Stimulated activated CD4-positive, alpha-beta T cell treated with anti-CD3 and anti-CD28 coated beads, Interleukin-1b, Interleukin-23, amount 100 ng/mL, for 4 hours (primary cell): ENCODE measurements at places on chromosomes 6 and 20.

GRCh38 chr20:43916073-43916880 is 1.6 kb downstream of the TOX2 start:
- DNase-seq = no peak

GRCh38 chr20:5822569-5822968 is 72.4 kb downstream of the SHLD1 start:
- DNase-seq = no peak

- no peak for DNase-seq
Measured at GRCh38 chr20:4435225-4435624, 286.5 kb upstream of the PRND start.

GRCh38 chr6:7821426-7821825 is 89.2 kb downstream of the TXNDC5 start:
- DNase-seq = no peak

DNA sequence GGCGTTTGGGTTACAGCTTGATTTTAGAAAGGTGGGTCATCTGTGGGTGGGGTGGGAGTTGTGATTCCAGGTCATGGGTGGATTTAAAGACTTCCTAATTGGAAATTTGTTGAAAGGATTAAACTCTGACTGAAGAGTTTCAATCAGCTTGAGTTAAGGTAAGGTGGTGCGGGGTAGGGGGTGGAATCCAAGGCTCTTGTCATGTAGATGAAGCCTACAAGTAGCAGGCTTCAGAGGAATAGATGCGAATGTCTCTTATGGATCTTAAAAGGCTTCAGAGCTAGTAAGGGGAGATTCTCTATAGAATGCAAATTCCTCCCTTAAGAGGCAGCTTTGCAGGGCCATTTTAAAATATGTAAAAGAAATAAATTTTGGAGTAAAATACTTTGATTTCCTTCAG is 645.3 kb downstream of the FRK start:
- DNase-seq = no peak

DNA sequence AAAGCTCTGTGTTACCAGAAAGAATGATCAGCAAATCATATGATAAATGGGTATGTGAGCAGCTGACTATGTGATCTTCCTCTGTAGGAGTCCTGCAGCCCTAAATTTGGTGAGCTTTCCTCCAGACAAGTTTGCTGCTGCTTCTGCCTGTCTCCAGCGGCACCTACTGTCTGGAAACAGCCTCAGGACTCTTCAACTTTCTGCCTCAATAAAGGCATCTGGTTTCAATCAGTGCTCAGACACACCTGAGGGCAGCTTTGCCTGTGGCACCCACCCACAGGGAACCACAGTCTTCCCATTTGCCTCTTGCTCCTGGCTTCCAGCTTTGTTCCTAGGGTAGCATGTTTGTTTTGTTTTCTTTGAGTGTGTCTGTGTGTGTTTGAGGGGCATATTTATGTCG is 727.9 kb upstream of the MAN1A1 start:
- DNase-seq = no peak

DNA sequence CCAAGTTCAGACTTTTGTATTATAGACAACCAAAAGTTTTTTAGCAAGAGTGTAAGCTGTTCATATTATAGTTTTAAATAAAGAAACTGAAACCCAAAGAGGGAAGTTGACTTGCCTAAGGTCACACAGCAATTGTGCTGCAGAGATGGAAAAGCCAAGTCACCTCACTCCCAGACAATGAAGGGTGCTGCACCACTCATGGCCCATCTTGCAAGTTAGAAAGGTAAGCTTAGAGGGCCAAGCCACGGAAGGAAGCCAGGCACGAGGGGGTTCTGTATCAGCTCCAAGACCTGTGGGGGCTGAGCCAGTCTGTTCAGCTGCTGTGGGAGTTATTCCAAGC is 860 bp downstream of the DEFB124 start:
- no peak for DNase-seq

- no peak for DNase-seq
Measured at GRCh38 chr6:102407886-102408741, 1014.6 kb downstream of the GRIK2 start.

DNA sequence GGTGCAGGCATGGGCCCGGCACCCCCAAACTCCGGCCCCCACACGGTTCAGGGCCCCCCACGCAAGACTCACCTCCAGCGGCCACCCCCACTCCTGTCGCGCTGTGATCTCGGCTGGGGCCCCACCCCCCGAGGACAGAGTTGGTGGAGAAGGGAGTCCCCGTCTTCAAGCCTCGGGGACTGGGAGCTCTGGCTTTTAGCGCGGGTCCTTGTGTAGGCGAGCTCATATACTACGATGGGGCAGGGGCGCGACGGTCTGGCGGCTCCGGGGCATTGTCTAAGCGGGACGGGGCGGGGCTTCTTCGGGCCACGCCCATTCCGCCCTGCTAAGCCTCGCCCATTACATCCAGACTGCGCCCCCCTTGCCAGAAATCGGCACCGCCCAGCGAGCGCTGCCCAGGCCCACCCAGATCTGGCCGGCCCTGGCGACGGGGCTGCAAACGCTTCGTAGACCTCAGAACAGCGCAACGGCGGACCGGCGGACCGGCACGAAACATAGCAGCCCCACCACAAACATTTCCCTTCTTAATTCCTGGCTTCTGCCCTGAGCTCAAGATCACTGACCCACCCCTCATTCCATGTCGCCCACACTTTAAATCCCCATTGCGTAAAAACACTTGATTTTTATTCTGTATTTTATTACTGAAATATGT is 1.0 kb upstream of the DDAH2 start:
- DNase-seq = peak; percentile 50

DNA sequence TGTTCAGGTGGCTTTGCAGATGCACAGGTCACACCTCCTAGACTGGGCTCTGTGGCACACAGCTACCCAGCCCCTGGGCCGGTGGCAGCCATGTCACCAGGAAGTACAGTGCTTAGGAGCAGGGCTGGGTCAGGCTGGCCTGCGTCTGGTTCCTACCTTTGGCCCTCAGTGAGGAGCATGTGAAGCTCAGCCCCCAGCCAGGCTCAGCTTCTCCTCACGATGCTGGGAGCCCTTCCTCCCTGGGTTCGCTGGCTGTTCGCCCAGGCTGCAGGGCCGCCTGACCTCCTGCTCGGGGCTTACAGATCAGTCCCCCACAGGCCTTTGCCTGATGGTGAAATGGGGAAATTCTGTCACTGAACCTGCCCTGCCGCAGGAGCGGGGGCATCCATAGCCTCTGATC is 23.1 kb downstream of the SPATA2 start:
- no peak for DNase-seq

DNA sequence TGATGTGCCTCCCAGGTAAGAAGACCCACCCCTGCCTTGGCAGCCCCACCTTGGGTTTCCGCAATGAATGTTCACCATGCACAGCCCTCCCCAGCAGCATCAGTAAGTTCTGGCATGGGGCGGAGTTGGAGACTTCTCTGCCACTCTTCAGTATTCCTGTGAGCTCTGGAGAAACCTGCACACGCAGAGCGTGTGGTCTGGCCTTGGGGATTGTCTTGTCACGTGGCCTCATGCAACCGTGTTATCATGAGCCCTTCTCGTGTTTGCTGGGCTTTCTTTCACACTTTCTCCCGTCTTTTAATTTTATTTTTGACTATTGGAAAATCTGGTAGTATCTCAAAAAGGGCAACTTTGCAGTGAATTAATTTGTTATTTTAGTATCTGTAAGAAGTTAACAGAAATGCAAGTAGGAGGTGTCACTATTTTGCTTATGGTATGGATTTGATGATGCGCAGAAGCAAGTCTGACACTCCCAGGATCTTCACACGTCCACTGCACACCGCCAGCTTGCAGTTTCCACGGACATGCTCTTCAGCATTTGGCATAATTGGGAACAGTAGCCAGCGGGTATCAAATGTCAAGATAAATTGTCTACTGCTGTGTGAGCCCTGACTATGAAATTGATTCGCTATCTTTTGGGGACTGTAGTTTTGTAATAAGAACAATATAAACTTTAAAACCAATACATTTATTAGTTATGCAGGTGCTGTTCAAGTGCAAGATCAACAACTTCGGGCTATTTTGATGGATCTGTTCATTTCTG is 463.5 kb downstream of the QKI start:
- no peak for DNase-seq

DNA sequence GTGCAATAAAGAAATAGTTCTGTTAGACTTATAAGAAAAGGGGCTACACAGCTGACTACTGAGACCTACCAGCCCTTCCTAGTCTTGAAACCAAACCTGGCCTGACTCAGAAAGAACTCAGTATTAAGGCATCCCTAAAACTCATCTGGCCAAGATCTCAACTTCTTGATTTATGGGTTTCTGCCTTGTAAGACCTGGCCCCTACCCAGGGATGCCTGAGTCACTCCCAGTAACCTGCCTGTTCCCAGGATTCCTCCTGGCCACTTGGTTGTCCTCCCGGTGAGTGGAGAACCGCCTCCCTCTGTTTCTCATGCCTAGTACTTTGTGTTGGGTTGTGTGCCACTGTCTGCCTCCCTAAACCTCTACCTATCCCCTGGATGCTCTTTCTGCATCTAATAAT is 189.4 kb upstream of the PREP start:
- no peak for DNase-seq

- no peak for DNase-seq
Measured at GRCh38 chr20:60034231-60035110, 76.2 kb downstream of the CDH26 start.

DNA sequence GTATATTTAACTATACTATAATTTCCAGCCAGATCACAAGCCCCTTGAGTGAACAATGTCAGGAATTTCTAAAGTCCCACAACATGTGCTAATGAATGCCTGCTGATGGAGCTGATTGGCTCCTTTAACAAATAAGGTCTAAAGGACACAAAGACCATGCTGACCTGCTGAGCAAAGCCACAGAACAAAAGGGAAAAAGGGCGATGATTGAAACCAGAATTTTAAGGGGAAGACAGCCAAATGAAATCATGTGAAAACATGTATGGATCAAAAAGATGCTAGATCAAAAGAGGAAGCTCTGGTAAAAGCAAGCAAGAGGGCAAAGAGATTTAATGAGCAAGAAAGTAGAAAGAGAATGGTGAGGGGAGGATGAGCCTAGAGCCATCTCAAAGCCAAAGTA is 105.6 kb downstream of the DCDC2 start:
- DNase-seq = no peak

DNA sequence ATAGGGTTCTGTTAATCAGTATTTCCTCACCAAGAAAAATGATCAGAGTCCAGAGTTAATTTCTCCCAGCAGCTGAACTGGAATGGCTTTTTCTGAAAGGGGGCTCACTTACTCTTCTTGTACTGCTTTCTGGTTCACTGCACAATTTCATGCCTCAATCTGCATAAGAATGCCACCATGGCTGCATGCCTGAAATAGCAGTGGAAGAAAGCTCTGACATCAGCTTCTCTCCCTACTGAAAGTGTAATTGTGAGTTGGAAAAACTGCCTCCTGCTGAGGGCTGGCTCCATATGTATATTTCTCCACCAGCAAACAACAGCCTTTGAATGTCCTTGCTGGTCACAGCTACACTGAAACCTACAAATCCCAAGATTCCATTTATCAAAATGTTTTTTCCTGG is 1027.2 kb upstream of the GJE1 start:
- no peak for DNase-seq

- DNase-seq = no peak
Measured at GRCh38 chr6:29870104-29870503, 42.5 kb downstream of the HLA-G start.

GRCh38 chr6:11386726-11387125 is 150.8 kb upstream of the TMEM170B start:
- no peak for DNase-seq

DNA sequence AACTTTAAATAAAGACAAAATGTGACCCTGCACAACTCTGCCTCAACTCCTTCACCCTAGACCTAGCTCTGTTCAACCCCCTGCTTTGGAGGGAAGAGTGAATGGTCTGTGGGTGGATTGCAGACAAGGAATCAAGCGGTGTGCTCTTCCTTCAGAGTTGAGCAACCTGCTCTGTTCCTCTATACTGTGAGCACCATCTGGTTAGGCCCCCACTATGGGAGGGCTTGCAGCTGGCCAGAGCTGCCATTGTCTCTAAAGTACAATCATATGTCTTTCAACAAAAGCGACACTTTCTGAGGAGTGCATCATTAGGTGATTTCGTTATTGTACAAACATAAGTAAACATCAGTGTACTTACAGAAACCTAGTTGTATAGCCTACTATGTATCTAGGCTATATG is 406.1 kb upstream of the MARCKS start:
- DNase-seq = no peak

- no peak for DNase-seq
Measured at GRCh38 chr6:21885532-21886114, 292.1 kb downstream of the SOX4 start.

DNA sequence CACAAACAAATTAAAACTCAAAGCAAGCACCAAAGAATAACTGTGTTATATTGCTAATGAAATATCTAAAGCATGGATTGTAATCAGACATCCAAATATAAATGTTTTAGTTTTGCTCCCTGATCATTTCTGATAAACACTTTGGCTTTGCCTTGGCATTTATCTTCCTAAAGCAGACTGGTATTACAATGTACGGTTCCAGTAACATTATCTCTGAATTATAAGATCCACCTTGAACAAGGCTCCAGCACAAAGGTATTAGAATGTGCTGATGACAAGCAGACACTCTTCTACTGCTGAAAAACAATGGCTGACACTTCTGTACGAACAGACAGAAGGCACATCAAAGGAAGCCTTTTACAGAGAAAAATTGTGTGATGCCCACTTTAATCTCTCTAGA is 74.6 kb downstream of the INSM1 start:
- DNase-seq = no peak

DNA sequence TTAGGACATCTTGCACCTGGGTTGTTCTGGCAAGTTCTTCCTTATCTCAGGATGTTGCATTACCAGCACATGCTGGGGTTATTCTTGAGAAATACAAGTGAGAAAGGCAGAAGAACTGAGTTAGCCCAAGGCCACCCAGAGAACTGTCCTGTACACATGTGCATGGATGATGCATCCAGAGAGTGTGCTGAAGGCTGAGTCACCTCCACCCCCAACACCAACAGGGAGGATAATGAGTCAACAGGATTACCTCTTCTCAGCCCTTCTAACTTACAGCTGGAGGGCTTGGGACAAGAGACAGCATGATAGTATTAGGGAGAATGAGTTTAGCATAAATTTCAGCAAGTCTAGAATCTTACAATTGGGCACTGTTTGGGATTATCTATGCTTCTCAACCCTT is 8.5 kb downstream of the SCGN start:
- DNase-seq = no peak

- DNase-seq = no peak
Measured at GRCh38 chr20:55273149-55273548, 732.2 kb downstream of the CBLN4 start.

DNA sequence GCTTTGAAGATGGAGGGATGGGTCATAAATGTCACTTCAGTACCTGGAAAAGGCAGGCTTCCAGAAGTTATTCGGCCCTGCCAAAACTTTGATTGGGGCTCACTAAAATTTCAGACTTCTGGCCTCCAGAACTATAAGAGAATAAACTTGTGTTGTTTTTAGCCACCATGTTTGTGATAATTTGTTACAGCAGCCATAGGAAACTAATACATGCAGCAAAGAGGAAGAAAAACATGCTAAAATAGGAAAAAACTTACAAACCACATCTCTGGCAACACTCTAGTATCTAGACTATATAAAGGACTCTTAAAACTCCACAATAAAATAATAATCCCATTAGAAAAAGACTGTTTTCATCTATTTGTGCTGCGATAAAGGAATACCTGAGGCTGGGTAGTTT is 9.5 kb downstream of the ADAT2 start:
- DNase-seq = no peak

GRCh38 chr6:52925919-52926792 is 16.7 kb upstream of the GSTA3 start:
- no peak for DNase-seq

- DNase-seq = no peak
Measured at GRCh38 chr6:14371530-14371929, 254.0 kb downstream of the CD83 start.

GRCh38 chr6:169332250-169332649 is 78.6 kb upstream of the THBS2 start:
- no peak for DNase-seq

- no peak for DNase-seq
Measured at GRCh38 chr6:144190593-144190992, 40.3 kb downstream of the STX11 start.
